ENCODE measurements at places on chromosomes 3 and 15. TPM values are rescaled to one million over a fixed set of nuclear protein-coding genes. Genes with fewer than 3 reads are reported as not detected.

DNA sequence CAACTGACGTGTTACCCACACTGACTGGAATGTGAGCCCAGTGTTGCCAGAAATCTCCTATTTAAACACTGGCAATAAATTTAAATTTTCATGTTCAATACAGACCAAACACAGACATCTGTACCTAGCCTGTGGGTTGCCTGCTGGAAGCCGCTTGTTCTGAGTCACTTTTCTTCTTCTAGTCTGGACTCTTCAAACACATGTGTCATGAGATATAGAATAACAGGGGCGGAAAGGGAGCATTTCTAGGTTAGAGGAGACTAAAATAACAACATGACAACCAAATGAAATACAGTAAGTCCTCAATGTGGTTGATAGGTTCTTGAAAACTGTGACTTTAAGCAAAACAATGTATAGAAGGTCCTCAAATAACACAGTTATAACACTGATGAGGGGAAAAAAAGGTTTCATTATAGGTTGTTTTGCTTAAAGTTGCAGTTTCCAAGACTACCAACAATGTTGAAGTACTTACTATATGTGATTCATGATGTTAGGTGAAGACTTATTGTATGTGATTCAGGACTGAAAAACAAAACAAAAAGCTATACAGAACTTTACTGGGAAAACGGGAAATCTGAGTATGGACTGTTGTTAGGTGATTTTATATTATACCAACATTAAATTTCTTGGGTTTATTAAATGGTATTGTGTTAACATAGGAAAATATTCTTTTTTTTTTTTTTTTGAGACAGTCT, 63.1 kb downstream of the PRKAR2A start:
- peak; percentile 18 for DNase-seq

DNA sequence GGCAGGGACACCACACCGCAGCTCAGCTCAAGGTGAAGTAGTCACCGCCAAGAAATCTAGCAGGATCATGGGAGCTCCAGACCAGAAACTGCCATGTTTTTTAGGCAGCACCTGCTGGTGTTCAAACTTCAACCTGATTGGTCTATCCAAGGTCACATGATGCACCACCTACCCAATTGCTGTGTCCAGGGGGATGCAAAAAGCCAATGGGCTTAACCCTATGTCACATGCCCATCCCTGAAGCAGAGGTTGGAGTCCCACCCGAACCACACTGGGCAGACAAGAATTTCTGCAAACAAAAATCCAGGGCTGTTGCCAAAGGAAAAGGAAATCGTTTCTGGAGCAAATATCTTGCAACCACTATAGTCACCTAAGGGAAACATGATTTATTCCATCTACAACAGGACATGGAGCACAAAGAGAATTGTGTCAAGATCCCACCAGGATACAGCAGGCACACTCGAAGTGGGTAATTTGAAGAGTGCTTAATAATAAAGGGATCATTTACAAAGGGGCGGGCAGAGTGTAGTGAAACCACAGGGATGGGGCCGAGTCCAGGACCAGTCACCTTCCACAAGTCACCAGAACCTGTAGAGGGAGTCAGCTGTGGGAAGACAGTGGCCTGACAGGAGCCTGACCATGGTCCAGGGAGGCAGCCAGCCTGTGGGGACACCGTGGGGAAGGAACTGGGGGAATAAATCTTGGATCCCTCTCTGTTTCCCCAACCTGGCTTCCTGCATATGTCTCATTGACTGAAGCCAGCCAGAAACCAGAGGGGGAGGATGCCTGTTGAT, 34.2 kb upstream of the TSEN2 start:
- no peak for DNase-seq

Gene XCR1
- total RNA-seq, result not detected

GRCh38 chr15:85099195-85099803, 117.6 kb downstream of the PDE8A start:
- no peak for DNase-seq

Gene ERC2
- not detected for total RNA-seq

DNA sequence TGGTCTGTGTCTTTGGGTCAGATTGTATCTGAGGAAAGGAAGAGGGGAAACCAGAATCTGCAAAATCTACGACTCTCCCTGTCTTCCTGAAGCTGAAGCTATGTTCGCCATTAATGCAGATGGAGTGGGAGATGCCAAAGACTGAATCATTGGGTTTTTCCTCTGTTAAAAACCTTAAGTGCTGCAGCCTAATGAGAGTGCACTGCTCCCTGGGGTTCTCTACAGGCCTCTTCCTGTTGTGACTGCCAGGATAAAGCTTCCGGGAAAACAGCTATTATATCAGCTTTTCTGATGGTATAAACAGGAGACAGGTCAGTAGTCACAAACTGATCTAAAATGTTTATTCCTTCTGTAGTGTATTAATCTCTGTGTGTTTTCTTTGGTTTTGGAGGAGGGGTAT, 24.0 kb downstream of the RMDN3 start:
- no peak for DNase-seq

Gene GOLGA8T
- total RNA-seq, result not detected

Gene ABTB1
- total RNA-seq, result 10.6 TPM

Gene DLL4
- 0.10 TPM for total RNA-seq

Gene SCAANT1
- not detected for total RNA-seq

- DNase-seq, result no peak
Observed at GRCh38 chr3:23710555-23710954, 95.2 kb upstream of the UBE2E1 start.

GRCh38 chr3:40258555-40258954, 51.0 kb upstream of the EIF1B start:
- DNase-seq, result peak; percentile 63

All from HFFc6 (cell line).